Stimulated activated naive CD4-positive, alpha-beta T cell treated with Interleukin-2 at 50 U/mL for 16 hours (primary cell): ENCODE measurements at places on chromosomes 12 and 14.

DNA sequence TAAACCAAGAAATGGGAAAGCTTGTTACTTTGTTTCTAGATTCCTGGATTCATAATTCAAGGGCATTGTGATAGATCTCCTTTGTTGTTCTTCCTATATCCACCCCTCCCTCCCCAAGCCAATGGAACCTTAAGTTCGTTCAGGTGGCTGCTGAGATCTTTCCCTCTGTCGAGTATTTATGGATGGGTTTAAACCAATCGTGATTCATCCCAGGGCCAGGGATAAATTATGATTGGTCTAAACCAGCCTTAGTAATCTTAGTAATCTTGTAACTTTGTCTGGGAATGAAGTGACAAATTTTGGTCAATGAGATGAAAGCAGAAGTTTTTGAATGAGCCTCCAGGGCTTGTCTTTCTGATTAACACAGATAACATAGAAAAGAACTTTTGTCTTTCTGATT lies 56.1 kb upstream of the PCED1B start:
- DNase-seq: no peak

GRCh38 chr12:27965411-27965810 lies 7.1 kb downstream of the PTHLH start:
- no peak for DNase-seq

GRCh38 chr14:39097159-39097558 lies 5.9 kb downstream of the SEC23A start:
- no peak for DNase-seq

GRCh38 chr12:123397400-123397799 lies 13.5 kb downstream of the KMT5A start:
- no peak for DNase-seq

DNA sequence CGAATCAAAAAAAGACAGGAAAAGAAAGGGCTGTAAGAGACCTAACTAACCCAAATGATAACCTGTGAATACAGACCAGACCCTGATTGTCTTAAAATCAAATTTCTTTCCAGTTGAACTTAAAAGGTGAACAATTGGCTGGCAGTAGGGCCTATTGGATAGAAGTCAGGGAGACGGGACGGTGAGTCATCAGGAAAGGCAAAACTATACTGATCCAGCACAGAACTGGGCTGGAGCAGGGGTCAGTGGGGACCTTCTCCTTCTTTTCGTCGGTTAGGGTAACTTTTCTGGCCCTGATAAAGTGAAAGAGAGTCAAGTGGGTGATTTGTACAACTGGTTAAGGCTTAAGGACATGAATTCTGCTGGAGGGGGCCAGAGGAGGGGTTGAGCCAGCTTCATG lies 84.9 kb upstream of the OTX2 start:
- no peak for DNase-seq

- DNase-seq: peak; percentile 34
Observed at GRCh38 chr12:53102883-53103807, at the start of gene SOAT2. Gene SOAT2, plus strand, starts transcription at chr12:53103486. Its CDS starts 92 bp downstream, at chr12:53103578.

GRCh38 chr12:15601210-15601800 lies 187.9 kb downstream of the EPS8 start:
- DNase-seq: no peak

DNA sequence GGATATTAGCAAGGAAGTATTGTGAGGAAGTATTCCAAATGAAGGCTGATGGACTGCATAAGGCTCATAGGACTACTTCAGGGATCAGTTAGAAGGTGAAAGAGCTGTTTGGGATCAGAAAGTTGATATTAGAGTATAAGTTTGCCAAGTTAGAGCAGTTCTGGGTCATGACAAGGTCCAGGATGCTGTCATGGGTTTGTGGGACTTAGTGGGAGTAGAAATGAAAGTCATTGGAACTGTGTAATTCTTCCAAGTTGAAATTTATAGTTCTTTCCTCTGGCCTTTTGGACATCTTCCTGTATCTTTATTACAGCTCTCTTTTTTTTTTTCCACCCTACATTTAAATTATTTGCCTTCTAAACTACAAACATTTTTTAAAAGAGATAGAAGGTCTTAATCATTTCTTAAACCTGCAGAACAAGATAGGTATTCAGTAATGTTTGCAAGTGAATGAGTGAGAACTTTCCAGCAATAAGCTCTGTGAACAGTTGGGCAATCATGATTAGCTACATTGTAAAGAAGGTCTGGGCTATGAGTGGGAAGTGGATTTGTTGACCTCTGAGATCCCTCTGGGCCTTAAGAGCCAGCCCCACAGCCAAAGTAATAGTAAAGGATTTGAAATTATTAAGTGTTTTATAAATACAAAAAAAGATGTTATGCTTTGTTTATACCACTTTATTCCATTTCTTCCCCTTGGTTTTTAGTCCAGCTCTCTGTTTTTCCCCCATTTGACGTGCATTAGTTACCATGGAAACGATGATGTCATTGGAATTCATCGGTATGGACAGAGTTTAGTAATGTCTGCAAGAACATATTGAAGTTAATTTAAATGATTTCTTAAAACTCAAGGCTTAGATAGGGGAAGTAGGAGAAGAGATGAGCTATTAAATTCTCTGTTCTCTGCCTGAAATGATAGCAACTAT lies 247.9 kb upstream of the ARHGAP5 start:
- no peak for DNase-seq

- no peak for DNase-seq
Observed at GRCh38 chr14:96105926-96106441, 66.8 kb downstream of the C14orf132 start.
